ENCODE measurements at places on chromosomes 3 and 15.

GRCh38 chr3:51510996-51511395 is 11.2 kb upstream of the DCAF1 start:
- no peak for DNase-seq

DNA sequence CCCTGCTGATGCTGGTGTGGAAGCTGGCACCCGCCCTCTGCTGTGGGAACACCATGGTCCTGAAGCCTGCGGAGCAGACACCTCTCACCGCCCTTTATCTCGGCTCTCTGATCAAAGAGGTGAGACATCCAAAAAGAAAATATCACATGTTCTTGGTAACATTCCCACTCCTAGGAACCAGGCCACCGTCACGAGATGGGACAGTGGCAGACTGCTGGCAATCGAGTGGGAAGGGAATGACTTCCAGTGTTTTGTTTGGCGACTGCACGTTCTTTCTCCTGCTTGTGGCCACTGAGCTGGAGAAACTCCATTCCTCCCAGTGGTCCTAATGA is 14.3 kb downstream of the ALDH1A3 start:
- no peak for DNase-seq

DNA sequence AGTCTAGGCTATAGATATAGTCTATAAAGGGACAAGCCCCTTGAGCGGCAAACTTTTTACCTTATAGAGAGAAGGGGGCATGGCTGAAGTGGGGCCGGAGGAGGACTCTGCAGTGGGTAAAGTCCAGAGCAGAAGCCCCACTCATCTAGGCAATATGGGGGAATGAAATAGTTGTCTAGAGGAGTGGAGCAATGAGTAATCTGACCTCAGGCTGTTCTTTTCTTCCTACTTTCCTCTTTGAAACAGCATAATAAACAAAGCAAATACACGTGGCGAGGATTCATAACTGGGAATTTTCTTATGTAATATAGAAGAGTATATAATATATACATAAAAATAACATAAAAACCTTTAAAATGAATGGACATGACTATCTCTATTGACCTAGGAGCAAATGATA is 546.4 kb upstream of the ZNF385D start:
- DNase-seq: no peak

GRCh38 chr3:190855151-190855550 is 7.3 kb downstream of the GMNC start:
- DNase-seq: no peak

GRCh38 chr15:33150431-33150941 is 44.0 kb downstream of the FMN1 start:
- no peak for DNase-seq

- no peak for DNase-seq
Measured at GRCh38 chr15:42494998-42495360, 455 bp upstream of the SNAP23 start.

DNA sequence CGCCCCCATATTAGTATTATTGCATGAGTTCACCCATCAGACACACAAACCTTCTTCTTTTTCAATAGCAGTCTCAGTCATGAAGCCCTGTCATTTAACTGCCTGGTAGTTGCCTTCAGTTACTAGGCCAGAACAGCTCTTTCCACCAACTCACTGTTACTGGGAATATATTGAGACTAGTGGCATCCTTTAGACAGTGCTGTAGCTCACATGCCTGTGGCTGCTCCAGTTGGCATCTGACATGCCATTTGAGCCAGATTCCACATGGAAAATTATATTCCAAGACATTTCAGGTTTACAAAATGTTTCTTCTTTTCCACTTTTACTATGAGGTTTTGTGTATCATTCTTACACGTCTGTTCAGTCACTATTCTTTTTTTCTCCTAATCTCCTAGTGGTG is 146.1 kb downstream of the GHSR start:
- DNase-seq: no peak

- no peak for DNase-seq
Measured at GRCh38 chr3:185797993-185798830, 26.6 kb downstream of the IGF2BP2 start.

DNA sequence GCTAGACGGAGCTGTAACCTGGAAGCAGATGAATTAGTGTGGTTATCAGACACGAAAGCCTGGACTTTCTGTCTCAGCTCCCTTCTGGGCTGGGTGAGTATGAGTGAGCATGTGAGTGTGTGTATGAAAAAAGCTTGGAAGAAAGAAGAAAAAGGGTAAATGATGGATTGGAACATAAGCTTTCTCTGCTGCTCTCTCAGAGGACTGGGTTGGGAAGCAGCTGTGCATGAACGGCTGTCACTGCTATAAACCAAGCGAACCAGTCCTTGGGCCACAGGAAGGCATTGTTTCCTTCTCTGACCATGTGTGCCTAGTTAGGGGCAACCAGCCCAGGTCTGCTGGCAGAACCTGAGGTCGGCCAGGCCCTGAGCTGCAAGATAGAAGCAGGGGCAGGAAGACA is 37.0 kb downstream of the UMPS start:
- no peak for DNase-seq

GRCh38 chr3:65110661-65111060 is 422.9 kb upstream of the ADAMTS9 start:
- no peak for DNase-seq

- DNase-seq: no peak
Measured at GRCh38 chr15:50241684-50242450, 23.7 kb downstream of the HDC start.

DNA sequence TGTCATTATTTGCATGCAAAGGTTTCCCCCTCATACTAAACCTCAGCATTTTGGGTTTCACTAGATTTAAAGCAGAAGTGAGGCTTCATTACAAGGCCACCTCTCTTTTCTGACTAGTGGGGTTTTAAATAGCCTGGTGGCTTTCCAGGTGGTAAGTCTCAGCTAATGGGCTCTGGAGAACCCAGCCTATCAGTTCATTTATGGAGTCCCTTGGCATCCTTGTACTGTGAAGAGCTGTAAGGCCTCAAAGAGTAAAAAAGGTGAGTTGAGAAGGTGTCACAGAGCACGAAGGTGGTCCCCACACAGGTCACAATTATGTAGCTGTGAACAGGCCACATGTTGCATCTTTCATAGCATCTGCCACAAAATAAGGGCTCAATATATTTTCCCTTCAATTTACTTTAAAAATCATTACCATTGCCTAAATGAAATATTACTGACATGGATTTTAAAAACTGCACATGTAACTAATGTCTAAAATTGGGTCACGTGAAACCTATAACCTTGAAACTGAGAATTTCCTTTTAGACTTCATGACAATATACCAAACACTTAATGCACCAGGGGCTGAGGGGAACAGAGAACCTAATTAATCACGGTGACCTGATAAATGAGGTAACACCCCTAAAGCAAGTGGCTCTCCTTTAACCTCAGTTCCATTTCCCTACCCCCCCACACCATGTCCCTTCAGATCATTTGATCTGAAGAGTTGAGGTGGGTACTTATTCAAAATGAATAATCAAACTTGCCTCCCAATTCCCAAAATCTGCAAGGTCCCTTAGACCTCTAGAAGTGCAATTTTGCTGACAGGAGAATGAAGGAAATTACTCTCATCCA is 1.3 kb downstream of the NGLY1 start:
- no peak for DNase-seq

DNA sequence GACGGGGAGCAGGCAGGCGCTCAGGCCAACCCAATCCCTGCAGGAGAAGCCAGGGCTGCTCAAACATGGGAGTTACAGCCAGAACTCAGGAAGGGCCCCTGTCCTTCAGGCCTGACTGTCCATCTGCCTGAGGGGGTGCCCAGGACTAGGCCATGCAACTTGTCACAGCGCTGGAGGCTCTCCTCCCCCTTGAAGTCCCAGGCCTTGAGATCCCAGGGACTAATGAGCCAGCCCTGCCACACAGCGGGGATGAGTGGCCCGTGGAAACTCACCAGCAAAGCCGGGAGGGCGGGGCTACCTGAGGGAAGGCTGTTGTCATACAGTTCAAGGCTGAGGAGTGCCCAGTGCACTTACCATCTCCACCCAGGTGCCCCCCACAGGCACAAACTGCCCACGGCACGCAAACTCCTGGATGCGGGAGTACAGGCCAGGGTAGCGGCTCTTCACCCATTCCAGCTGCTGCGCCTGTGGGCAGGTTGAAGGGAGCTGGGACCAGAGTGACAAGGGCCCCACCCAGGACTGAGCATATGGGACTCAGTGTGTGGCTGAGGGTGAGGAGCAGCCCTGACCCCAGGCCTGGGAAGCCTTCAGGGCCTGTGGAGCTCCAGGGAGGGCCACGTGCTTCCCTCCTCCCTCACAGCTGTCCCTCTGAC is 6.3 kb downstream of the MAN2C1 start:
- no peak for DNase-seq

DNA sequence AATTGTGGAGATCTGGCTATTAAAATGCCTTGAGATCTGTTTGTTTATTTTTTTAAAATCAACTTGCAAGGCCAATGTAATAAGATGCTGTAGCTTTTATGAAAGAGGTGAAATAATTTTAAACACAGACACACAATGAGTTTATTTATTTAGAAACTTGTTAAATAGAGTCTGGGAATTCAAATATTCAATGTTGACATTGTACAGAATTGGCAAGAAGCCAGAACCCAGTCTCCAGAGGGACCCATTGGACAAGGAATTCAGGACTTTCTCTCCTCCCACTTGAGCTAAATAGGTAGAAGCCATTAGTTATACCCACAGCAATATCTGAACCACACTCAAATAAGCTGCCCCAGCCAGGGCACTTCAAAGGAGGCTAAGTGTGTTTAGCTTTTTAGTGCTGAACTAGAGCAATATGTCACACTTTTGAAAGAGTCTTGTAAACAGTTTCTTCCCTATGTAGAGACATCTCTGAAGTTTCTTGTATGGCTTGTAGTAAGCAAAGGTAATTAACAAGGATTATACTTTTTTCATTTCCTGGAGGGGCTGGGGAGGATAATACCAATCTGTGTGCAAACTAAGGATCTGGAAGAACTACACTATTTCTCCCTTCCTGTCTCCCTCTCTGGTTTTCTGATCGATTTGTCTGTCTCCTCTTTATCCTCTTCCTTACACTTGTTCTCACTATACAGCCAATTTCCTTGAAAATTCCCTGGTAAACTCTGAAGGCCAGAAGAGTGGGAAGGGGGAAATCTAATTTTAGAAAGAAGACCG is 6.0 kb downstream of the MECOM start:
- no peak for DNase-seq

DNA sequence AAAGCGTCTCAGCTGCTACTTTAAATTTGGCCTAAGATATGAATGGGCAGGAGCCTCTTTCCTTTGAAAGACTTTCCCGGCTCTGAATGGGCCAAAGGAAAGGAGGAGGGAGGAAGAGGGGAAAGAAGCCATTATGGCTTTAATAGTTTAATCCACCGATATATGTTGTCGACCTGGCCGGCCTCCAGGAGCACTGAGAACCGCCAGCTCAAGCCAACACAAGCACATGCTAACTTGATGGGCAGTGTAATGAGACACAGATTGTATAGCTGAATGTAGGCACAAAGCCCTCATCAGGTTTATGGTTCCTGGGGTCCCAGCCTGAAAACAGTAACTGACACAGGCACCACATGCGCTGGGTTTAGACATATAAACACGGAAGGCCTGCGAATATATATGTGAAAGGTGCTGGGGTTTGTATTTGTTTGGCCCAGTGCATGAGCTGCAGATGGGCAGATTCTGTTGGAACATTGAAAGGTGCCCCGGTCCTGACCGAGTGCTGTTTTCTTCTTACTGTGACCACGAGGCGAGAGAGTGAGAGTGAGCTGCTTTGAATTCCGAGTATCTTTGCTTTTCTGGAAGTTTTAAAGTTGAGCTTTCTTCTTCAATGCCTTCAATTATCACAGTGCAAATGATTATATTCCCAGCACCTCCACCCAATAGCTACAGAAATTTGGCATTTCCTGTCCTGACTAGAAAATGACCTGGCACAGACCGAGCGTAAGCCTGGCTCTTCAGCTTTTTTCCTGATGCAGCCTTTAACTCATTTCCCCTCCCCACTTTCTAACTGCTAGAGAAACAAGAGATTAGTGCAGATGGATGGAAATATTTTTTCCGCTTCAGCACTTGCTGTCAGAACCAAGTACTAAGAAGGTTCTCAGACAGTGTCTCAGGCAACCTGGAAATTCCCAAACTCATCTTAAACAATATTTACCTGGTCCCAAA is 267.3 kb downstream of the RORA start:
- no peak for DNase-seq

DNA sequence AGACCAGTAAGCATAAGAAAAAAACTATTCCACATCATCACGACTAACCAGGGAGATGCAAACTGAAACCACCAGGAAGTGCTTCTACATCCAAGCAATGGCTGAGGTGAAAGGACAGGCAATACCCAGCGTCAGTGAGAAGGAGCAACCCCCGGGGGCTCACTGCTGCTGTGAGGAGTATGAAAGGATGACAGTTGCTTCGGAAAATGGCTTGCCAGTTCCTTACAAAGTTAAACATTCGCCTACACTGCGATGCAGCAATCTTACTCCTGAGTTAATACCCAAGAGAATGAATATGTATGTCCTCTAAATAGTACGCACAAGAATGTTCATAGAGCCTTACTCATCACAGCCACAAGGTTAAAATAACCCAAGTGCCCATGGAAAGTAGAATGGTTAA is 13.3 kb upstream of the PLXNA1 start:
- DNase-seq: no peak

GRCh38 chr3:136136454-136136853 is 59.7 kb downstream of the MSL2 start:
- DNase-seq: no peak

DNA sequence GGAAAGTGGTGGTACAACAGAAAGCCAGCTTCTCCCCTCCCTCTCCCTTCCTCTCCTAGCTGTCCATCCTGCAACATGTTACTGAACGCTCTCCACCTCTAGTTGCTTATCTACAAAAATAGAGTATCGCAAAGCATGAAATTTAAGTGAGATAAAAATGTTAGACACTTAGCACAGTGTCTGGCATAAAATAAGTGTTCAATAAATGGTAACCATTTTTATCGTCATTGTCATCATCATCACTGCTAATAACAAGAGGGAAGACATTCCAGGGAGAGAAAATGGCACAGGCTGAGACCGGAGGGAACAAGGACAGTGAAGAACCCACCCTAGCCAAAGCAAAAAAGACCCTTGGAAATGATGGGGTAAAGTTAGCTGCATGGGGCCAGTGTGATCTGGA is 38.7 kb upstream of the SKOR1 start:
- no peak for DNase-seq

DNA sequence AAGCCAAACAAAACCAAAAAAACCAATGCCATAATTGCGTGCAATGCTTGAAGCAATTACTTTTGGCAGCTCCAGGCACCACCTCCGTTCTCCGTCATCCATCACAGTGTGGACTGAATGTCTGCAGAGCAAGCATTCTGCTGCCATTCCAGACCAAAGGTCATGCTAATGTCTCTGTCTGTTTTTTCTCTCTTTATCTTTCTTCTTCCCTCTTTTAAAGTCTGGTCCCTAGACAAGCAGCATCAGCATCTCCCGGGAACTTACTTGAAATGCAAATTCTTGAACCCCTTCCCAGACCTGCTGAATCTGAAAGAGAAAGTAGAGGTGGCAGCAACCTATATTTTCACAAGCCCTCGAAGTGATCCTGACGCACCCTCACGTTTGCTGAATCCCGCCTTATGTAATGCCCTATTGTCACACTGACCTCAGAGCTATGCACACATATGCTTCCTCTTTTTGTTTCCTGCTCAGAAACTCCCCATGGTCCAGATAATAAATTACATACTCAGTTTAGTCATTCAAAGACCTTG is 297.3 kb upstream of the PROK2 start:
- DNase-seq: no peak

- DNase-seq: no peak
Measured at GRCh38 chr15:72206677-72207000, 9.1 kb upstream of the GRAMD2A start.

Measured in stimulated activated CD8-positive, alpha-beta memory T cell treated with anti-CD3 and anti-CD28 coated beads, Interleukin-7, amount 100 ng/mL, for 1 hour (primary cell).